ENCODE measurements at places on chromosomes 2 and 18.

DNA sequence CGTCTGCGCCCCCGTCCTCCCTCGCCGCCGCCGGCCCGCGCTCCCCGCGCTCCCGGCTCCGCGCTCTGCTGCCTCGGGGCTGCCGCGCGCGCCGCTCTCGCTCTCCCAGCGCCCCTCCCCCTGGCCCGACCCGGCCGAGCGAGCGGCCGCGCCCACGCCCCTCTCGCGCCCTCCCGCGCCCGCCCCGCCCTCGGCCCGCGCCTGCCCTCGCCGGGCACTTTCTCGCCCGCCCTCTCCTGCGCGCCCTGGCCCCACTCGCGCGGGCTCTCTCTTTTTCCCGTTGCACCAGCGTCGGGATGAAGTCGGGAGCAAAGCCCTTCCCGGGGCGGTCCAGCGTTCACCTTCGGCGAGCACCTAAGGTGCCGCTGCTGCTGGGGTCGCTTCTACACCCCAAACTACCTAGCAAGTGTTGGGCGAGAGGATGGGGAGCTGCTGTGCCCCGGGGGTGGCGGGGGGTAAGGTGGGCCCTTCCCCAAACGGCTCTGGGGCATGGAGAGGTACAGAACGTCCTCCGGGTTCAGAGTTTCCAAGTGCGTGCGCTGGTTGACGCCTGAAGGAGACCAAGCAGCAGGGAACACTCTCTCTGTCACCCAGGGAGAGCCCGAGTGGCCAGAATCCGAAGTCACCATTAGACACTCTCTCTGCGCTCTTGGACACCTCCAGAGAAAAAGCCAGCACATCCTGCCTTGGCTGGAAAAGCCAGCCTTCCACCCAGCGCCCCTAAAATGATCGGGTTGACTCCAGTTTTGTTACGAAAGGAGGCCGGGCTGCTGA, at the start of gene COLEC12:
TSS of gene COLEC12 (minus strand) at position 70 of the 774 bp plus-strand sequence. CDS start 187 bp downstream, outside the sequence.
- DNase-seq, result peak; percentile 20

DNA sequence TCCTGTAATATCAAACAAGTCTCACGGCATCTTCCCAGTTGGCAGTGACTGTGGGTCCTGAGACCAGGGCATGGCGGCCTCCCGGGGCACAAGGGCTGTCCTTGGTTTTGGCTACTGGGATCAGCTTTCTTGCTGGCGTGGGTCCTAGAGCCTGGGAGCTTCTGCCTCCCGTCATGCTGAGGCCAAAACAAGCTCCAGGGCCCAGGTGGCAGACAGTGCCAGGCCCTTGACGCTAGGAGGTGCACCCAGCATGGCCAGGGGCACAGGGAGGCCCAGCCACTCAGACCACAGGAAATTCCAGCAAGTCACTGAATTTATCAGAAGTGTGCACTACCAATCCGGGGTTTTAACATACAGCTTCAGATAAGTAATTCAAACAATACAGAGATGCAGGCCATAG, 184.7 kb downstream of the EIPR1 start:
- DNase-seq, result no peak

DNA sequence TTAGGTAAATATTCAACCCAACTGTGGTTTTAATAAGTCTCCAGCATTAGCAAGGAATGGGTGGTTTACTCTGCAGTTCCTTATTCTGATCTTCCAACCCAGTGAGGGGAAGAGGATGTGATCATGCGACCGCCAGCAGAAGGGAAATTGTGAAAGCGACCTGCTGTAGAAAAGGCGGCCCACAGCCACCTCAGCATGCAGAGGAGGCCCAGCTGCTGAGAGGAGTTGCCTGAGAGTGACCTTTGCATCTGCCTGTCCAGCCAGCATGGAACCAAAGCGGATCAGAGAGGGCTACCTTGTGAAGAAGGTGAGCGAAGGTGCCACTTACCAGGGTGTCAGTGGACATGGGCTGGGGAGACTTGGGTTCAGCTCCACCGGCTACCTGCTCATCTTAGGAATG, at the start of gene PLEK:
TSS of gene PLEK (plus strand) at position 196 of the 400 bp plus-strand sequence. CDS start at position 266, 70 bp downstream.
- DNase-seq, result peak; percentile 84

- DNase-seq, result no peak
These were observed 115.4 kb downstream of the PXDN start for GRCh38 chr2:1628893-1629292.

DNA sequence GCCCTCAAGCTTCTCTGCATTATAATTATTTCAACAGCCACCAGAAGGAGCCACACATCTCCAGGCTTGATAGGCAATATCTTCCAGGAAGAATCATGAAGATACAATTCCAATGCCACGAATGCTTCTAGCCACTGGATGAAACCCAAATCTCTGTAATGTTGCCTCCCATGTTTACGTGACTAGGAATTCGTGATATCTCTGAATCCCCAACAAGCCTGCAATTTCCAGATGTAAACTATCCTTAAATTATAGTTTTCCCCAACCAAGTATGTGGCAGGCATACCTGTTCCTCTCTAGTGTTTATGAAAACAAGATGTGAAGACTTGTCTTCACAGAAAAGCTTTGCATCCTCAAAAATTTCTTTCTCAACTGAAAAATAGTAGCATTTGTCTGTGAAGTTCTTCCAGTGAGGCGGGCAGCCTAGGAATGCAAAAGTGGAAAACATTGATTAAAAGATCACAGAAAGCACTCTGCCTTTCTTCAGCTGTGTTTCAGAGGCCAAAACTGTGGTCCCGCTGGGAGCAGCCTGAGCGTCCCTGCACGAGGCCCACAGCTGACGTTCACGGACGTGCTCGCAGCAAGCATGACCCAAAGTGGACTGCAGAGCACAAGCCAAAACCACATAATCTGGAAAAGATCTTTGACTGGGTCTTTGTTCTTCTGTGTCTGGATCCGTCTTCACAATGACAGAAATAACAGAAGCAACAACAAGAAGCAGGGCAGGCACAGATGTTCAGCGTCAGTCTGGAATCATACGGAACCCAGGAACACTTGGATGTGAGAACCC, 65.1 kb upstream of the THOC1 start:
- no peak for DNase-seq

DNA sequence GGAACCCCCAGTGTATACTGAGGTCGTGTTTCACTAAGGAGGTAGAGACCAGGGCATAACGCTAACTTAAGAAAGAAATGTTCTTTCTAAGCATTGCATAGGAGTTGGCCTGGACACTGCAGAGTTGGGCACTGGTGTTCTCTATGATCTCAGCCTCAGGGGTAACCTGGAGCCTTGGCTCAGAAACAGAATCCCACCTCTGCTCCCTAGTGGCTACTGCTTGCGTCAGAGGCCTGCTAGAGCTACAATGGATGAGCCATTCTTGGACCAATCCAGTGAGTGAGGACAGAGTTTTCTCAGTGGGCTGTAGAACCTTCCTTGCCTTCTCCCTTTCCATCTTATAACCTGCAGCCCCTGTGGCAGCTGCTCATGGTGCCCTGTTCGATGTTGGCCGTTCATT, 324.4 kb upstream of the CELF4 start:
- DNase-seq, result no peak

DNA sequence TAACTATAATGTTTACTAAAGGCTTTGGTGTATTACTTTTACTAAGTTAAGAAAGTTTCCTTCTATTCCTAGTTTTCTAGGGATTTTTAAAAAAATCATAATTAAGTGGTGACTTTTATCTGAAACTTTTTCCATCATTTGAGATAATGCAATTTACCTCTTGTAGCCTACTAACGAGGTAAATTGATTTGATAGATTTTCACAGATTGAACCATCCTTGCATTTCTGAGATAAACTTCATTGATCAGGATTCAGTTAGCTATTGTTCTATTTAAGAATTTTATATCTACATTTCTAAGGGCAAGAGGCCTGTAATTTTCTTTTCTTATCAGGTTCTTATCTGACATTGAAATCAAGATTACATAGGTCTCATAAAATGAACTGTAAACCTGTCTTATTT, 178.1 kb downstream of the MIB1 start:
- DNase-seq, result no peak

DNA sequence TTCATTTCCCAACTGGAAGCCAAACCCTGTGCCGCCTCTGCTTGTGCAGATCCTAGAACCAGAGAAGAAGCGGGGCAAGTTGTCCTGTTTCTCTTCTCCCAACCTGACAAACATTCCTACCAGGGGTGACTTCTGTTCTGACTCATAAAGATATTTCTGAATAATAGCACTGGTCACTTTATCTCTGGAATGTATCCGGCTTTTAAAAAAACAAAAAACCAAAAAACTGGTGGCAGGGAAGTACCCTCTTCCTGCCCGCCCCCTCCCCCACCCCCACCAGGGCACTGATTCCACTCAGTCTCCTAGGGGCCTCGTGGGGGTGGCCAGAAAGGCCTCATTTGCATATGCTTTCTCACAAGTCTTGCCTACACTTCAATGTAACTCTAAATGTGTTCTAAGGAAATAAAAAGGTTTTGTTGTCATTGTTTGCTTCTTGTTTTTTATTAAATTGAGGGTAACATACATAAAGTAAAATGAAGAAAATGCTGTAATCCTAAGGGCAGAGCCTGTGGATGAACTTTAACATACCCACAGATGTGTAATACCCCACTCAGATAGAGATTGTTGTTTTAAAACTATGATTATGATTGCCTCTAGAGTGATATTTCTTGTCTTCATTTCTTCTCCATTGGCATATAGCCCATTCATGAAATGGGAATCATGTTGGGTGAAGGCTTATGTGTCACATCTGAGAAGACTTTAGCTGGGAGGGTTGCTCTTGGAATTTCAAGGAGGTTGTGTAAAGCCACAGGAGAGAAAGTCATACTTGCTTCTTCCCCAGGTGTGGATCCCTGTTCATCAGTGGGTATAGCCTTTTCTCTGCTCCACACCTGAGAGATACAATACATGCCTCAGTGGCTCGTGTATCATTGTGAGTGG, 5.3 kb upstream of the FOSL2 start:
- no peak for DNase-seq

DNA sequence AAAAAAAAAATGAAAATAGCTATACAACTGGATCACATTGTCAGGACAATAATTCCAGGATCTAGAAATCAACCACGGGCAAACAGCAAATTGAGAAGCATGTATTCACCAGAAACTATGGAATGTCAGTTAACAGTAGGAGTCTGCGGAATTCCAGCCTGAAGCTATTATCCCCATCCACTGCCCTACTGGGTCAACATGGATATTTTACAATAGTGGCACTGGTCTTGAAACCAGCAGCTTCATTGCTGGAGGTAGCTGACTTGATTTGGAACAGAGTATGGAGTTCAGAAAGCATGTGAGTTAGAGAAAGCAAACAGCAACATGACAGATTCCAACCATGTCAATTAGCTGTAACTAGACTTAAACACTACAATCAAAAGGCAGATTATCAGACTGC, 55.7 kb upstream of the PDE1A start:
- no peak for DNase-seq

GRCh38 chr2:209977386-209978239, 24.8 kb upstream of the RPE start:
- DNase-seq, result peak; percentile 75

- no peak for DNase-seq
These were observed 13.4 kb upstream of the WDR75 start for GRCh38 chr2:189427872-189428271.

DNA sequence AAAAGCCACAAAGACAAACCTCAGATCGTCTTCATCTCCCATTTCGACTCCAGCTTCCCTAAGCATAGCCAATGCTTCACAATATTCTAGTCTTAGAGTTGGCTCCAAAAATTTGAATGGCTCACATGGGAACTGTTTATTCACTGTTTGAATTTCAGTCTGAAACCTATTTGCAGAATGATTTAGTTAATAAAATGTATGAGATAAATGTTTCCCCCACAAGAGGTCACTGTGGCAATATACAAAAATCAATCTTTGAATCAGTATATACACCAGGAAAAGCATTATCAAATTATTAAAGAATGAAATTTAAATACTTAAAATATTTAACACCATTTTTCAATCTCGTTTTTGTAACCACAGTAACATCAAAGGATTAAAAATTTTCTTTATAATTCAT, 40.0 kb upstream of the MCM6 start:
- DNase-seq, result peak; percentile 73

GRCh38 chr2:160306985-160307384, 106.9 kb upstream of the ITGB6 start:
- no peak for DNase-seq

Data from hematopoietic multipotent progenitor cell treated with erythropoietin and hydrocortisone succinate and interleukin-3 and kit ligand, for 6 days (in vitro differentiated cells).